ENCODE measurements at places on chromosomes 4 and X.
A peak's percentile ranks its signal among the peaks of the same experiment; 100 is the strongest.

DNA sequence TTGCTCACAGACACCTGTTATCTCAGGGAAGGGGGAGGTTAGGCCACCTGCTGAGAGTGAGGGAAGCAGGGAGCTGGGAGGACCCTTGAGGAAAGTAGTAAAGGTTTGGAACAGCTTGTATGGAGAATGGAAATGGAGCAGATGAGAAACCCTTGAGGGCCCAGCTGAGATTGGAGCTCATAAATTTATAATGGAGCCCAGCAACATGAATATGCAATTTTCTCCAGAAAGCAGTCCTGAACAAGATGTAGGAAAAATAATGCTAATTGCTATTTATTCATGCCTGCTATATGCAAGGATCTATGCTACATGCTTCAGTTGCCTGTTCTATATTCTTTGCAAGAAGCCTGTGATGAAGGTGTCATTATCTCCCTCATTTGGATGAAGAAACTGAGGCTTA is 67.5 kb upstream of the LEF1 start:
- no peak for DNase-seq

DNA sequence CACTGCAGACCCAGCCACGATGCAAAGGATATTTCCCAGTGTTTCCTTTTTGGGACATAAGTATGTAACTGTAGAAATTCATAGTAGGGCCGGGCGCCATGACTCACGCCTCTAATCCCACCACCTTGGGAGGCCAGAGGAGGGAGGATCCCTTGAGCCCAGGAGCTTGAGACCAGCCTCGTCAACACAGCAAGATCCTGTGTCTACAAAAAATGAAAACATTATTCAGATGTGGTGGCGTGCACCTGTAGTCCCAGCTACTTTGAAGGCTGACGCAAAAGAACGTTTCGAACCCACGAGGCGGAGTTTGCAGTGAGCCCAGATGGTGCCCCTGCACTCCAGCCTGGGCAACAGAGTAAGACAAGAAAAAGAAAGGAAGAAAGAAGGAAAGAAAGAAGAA is 49.2 kb downstream of the CRLF2 start:
- no peak for DNase-seq

- no peak for DNase-seq
These were observed 354.7 kb upstream of the PITX2 start for GRCh38 chr4:110977554-110977953.

GRCh38 chr4:156019246-156019645 is 65.6 kb upstream of the CTSO start:
- no peak for DNase-seq

DNA sequence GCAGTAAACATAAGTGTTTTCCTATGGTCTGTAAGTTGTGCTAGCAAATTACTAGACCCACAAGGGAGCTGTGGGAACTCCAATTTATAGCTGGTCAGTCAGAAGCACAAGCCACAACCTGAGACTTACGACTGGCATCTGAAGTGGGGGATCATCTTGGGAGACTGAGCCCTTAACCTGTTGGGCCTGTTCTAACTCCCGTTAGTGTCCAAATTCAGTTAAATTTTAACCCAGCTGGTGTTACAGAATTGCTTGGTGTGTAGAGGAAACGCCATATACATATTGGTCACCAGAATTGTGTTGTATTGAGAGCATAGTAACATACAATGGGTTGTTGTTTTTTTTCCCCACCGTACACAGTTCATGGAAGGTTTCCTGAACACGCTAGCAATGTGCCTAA is 25.1 kb upstream of the NFXL1 start:
- no peak for DNase-seq

GRCh38 chrX:97159916-97160800 is 276.4 kb downstream of the RPA4 start:
- DNase-seq = no peak

DNA sequence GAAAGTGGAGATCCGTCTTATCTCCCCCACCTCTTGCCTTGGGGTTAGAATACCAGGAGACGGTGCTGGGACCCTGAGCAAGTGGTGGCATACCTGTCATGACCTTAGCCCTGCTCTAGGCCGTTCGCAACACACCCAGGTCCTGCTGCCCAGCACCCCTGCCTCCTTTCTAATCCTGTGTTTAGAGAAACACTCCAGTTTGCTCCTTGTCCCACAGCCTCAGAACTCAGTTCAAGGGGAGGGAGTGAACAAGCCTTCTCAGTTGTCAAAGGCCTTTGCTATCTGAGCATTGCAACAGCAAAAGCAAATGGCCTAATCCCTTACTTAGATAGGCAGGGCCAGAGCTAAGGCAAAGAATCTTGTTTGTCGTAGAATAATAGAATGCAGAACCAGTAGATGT is 67.9 kb downstream of the CHRNA9 start:
- DNase-seq = no peak

- no peak for DNase-seq
These were observed 1965.3 kb downstream of the ARAP2 start for GRCh38 chr4:34279011-34279410.

DNA sequence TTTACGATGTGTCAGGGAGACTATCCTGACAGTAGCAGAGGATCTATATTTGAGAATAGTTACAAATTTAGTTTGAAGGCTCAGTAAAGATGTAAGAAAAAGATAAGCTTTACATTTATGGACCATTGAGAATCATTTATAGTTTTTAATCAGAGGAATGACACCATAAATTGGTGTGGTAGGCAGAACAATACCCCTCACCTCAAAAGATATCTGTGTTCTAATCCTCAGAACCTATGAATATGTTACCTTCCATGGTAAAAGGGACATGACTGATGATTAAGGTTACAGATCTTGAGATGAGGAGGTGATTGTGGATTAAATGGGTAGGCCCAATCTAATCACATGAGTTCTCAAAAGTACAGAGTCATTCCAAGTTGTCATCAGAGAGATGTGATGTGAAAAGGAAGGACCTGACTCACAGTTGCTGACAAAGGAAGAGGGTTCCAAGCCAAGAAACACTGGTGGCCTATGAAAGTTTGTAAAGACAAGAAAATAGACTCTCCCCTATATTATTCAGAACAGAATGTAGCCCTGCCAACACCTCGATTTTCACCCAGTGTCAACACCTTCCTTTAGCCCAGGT is 27.0 kb downstream of the EREG start:
- no peak for DNase-seq

DNA sequence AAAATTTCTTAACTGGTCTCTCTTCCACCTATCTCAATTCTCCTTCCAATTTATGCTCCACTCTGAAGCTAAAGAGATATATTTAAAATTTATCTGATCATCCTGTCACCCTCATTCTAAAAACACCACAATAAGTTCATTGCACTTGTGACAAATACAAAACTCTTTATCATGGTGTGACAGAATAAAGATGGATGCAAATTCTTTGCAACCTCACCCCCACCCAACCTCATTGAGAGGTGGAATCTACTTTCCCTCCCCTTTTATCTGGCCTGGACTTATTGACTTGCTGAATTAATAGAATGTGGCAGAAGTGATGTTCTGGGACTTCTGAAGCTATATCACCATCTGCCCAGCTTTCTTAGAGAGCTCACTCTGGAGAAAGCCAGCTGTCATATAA is 46.5 kb downstream of the IDS start:
- DNase-seq = no peak

DNA sequence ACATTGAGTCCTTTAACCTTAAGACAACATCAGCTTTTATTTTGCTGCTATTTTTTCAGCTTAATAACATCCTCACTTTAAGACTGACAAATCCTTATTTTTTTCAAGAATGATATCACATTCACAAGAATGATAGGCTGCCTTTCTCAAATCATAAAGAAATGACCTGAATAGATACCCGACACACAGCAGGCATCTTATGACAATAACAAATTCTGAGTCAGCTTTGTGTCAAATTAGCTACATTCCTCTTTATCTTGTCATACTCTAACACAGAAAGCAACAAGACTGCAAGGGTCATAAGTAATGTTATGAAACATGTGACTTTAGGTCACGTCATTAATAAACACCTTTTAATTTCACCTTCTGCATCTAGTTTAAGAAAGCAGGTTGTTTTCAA is 2387.6 kb downstream of the PCDH7 start:
- no peak for DNase-seq

DNA sequence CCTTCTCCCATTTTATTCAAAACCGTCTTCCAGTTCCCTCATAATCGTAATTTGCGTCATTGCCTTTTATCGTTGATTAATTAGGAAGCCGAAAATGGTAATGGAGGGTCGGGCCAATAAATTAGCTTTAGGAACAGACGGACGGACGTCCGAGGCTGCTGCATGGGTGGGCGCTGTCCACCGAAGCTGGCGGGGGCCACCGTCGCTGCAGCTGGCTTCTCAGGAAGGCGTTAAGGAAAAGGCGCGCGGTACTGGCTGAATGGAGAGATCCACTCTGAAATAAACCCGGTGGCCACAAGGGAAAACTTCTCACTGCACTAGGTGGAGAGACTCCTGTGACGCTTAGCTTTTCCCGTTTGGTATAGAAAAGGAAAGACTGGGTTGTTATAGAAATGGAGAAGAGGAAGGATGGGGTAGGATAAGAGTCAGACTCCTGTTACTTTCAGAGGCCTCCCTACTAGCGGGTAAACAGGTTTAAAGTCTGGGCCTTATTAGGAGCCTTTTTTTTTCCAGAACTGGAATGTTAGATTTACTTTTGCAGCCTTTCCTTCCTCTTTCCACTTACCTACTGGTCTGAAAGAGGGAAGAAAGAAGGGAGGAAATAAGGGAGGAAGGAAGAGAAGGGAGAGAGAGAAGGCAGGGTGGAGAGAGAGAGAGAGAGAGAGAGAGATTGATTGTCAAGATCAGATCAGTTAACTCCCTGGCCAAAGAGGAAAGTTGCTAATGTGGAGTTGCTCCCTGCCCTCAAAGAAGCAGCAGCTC is 11.3 kb upstream of the PRDM8 start:
- no peak for DNase-seq

DNA sequence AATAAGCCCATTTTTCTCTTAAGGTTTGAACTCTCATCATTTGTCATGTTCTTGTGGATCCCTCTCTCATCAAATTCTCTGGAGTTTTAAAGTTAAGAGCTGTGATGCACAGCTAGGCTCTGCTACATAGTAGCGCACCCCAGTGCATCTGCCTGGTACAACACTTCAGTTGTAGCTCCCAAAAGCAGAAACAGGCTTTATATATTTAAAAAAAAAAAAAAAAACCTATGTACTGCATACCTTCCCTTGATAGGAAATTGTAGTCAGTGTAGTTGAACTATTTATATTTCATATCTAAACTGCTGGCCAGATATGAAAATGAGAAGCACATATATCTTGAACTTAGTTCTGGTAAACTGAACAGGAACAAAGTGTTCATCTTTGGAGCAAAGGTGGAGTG is 131.4 kb downstream of the KLHL13 start:
- no peak for DNase-seq

- no peak for DNase-seq
These were observed 94.2 kb downstream of the MBNL3 start for GRCh38 chrX:132394591-132394990.

GRCh38 chr4:88792268-88792781 is 94.7 kb upstream of the NAP1L5 start:
- DNase-seq = peak; percentile 37

DNA sequence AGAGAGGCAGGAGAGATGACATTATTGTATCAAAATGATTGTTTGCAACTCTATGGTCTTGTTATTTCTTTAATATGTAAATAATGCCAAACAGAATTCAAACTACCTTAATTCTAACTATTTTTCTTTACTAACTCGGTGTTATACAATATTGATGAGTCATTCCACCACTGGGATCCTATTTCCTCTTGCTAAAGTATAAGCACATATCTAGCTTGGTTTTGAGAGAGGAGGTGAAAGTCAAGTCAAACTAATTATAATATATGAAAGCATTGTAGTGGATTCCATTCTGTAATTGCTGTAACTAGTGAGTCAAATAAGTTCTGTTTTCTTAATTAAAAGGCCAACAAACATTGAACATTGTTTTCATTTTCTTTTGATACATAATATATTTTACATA is 837.6 kb downstream of the PDHA2 start:
- DNase-seq = no peak

DNA sequence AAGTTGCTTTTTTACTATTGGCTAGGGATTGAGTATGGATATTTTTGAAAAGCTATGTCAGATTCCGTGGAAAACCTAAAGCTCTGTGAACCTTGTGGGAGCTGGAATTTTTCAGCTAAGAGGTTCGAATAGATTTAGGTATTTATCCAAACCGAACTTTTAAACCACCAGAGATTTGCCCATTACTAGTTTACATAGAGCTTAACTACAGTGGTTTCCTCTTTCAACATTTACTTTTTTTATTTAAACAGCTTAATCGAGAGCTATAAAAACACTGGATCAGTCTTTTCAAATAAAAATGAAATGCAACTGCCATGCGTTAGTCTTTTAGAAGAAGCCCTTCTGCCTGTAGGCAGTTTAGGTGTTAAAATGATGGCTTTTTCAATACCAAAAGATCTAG is 377.0 kb downstream of the RPA4 start:
- no peak for DNase-seq

DNA sequence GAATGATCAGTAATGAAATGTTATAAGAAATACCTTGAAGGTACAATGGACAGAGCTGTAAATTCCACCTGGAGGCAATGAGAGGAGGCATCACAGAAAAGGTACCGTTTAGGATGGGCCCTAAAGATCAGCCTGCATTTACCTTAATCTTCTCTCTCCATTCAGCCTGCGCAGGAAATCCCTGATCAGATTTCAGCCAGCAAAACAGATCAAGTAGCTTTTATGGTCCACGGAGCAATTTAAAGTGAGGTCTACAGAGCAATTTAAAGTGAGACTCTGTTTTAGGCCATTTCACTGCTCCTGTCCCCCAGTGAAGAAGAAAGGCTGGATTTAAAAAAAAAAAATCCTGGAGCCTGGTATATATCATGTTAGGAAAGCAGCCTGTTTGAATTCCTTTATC is 195.1 kb upstream of the VCX start:
- no peak for DNase-seq

GRCh38 chr4:123398853-123399626 is 2.4 kb downstream of the SPRY1 start:
- peak; percentile 28 for DNase-seq

- no peak for DNase-seq
These were observed 42.2 kb downstream of the PPM1K start for GRCh38 chr4:88242144-88242543.

GRCh38 chrX:154426916-154427770 is 1.3 kb upstream of the ATP6AP1 start:
- no peak for DNase-seq

DNA sequence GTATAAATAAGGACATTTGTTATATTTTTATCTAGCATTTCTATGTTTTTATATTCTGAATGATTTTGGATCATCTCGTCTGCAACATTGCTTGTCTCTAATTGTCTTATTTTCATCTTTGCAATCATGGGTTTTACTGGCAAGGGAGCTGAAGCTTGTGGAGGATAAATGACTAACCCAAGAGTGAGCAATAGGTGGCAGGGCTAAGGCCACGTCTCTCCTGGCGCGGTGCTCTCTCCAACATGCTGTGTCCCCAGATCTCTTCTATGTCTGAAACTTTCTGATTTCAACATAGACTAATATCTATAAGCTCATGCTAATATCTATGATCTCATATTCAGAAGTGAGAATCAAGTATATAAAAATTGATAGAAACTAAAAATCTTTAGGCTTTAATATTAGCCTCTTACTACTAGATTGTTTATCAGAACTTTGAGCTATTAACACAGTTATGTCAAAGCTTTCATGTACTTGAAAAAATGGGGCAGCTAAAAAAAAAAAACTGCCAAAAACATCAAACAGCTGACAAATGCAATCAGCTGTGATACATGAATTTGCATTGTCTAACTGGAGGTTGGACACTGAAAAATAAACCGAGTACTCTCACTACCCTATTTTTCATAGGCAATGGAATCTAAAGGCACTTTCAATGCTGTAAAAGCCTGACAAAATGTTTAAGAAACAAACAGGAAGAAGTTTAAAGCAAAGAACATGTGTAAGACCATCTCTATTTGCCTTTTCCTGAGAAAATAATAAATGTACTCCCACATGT is 169.2 kb downstream of the TMA16 start:
- no peak for DNase-seq
